Right atrium auricular region (tissue), 2 donors: ENCODE measurements at places on chromosomes 12 and 14. TPM values are rescaled to one million over a fixed set of nuclear protein-coding genes. Genes with fewer than 3 reads are reported as not detected.
A peak's percentile ranks its signal among the peaks of the same experiment; 100 is the strongest.

PEBP1 gene
- 428 TPM for total RNA-seq

DNA sequence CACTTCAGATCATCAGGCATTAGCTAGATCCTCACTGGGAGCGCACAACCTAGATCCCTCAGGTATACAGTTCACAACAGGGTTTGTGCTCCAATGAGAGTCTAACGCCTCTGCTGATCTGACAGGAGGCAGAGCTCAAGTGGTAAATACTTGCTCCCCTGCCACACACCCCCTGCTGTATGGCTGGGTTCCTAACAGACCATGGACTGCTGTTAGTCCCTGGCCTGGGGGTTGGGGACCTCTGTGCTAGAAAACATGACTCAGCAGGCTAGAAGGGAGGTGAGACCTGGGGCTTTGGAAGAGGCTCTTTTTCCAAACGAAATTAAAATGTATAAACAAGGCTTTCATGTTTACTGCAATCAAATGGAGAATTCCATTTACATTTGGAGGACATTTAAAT lies 691.1 kb downstream of the FLRT2 start:
- no peak overlapping the region for H3K4me3 ChIP-seq
- H3K4me1 ChIP-seq, result no peaks in the 10 kb centered on the region
- H3K27ac ChIP-seq, result no peak overlapping the region
- no peaks in the 10 kb centered on the region for H3K36me3 ChIP-seq

DNA sequence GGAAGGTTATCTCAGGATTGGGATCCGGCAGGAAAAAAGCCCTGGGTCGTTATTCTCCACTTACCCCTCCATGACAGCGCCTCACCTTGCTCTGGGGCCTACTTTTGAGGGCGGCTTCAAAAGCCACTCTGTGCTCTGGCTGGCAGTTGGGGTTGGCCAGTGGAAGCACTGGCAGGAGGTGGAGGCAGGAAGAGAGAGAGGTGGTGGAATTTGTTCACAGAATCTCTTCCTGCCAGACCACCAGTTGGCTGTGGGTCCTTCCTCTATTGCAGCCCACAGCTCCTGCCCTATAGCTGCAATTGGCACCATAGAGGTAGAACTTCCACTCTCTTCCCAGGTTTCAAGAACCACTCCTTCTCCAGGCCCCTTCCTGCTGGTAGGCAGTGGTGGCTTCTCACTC lies 32.7 kb upstream of the SDR39U1 start:
- no peak overlapping the region for H3K4me3 ChIP-seq
- no peaks in the 10 kb centered on the region for H3K27me3 ChIP-seq
- no peak overlapping the region for H3K27ac ChIP-seq

DNA sequence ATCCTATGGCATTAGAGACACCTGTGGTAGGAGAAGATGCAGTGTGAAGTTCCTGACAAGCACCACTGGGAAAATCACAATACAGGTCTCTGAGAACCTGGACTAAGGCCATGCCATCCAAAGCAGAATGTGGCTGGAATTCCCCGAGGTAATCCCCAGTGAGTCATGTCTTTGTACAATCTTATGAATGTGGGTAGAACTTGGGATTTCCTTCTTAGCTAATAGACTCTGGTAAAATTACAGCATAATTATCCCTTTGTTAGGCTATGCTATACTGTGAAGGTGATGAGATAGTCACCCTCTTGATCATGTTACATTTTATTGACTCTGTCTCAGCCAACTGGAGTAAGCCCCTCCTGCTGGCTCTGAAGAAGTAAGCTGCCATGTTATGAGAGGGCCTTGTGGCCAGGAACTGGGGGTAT lies 224.3 kb upstream of the DCN start:
- no peaks in the 10 kb centered on the region for H3K36me3 ChIP-seq
- no peaks in the 10 kb centered on the region for H3K27me3 ChIP-seq

FAM181A gene
- not detected for total RNA-seq

- no peaks in the 10 kb centered on the region for H3K4me1 ChIP-seq
- H3K4me3 ChIP-seq, result no peak overlapping the region
- DNase-seq, result no peak
- no peaks in the 10 kb centered on the region for H3K27me3 ChIP-seq
- no peak overlapping the region for H3K27ac ChIP-seq
Observed at GRCh38 chr12:115261691-115262398, 577.9 kb upstream of the TBX3 start.

- no peaks in the 10 kb centered on the region for H3K4me1 ChIP-seq
- no peak for DNase-seq
- H3K4me3 ChIP-seq, result no peak overlapping the region
- H3K27ac ChIP-seq, result no peak overlapping the region
Observed at GRCh38 chr12:48286665-48287064, 64.1 kb downstream of the ZNF641 start.

DNA sequence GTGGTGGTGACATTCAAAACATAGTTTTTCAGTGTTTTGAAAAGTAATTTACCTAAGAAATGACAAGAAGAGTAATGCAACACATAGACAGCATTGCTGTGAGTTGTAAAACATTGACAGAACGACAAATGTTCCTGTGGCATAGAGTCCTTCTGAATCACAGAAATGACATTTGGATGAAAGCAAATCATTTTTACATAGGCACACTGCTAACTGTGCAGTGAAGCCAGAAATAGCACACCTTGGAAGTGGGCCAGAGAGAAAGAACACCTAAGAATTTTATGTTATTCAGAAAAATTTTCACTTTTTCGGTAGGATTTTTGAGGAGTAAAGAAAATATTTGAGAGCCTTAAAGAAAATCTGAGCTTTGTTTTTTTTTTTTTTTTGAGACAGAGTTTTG lies 100.6 kb downstream of the ANO4 start:
- H3K4me1 ChIP-seq, result no peaks in the 10 kb centered on the region
- DNase-seq, result no peak
- H3K36me3 ChIP-seq, result no peaks in the 10 kb centered on the region
- H3K27me3 ChIP-seq, result no peaks in the 10 kb centered on the region

DNA sequence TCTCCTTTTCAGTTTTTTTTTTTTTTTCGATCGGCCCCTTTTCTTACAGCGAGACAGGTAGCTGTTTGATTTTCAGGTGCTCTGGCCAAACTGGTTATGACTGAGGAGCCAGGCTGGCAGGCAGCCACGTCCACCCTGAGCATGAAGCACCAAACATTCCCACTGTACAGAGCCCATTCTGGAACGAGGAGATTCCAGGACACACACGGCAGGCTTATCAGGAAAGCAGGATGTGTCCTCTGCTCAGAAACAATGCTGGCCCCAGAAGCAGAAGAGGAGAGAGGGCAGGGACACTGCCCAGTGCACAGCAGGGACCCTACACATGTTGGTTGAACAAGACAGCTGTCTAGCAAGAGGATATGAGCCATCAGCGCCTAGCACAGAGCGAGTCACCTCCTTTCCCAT lies 3.7 kb upstream of the KRT2 start:
- no peaks in the 10 kb centered on the region for H3K36me3 ChIP-seq
- peak; percentile 44 for DNase-seq
- H3K27ac ChIP-seq, result no peak overlapping the region
- H3K4me3 ChIP-seq, result no peak overlapping the region
- H3K27me3 ChIP-seq, result no peaks in the 10 kb centered on the region
- no peaks in the 10 kb centered on the region for H3K4me1 ChIP-seq

DNA sequence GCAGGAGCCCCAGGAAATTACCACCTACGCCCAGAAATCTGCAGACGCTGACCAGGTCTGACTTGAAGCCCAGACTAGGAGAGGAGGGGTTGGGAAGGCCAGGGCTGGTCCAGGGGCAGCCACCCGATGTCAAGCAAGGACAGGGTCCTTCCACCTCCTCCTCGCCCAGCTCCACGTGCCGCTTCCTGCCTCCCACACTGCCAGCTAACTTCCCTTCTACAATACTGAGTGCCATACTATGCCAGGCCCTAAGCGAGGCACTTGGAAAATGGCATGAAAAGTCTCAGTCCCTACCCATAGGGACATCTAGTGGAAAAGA lies 71.7 kb downstream of the SETD3 start:
- no peaks in the 10 kb centered on the region for H3K4me1 ChIP-seq
- no peak overlapping the region for H3K27ac ChIP-seq
- no peaks in the 10 kb centered on the region for H3K27me3 ChIP-seq
- peaks cover 60% of the 10 kb centered on the region for H3K36me3 ChIP-seq
- H3K4me3 ChIP-seq, result no peak overlapping the region
- no peak for DNase-seq

UNG gene
- total RNA-seq, result 10.2 TPM
